ENCODE measurements at places on chromosomes 6 and 20.
A peak's percentile ranks its signal among the peaks of the same experiment; 100 is the strongest.

DNA sequence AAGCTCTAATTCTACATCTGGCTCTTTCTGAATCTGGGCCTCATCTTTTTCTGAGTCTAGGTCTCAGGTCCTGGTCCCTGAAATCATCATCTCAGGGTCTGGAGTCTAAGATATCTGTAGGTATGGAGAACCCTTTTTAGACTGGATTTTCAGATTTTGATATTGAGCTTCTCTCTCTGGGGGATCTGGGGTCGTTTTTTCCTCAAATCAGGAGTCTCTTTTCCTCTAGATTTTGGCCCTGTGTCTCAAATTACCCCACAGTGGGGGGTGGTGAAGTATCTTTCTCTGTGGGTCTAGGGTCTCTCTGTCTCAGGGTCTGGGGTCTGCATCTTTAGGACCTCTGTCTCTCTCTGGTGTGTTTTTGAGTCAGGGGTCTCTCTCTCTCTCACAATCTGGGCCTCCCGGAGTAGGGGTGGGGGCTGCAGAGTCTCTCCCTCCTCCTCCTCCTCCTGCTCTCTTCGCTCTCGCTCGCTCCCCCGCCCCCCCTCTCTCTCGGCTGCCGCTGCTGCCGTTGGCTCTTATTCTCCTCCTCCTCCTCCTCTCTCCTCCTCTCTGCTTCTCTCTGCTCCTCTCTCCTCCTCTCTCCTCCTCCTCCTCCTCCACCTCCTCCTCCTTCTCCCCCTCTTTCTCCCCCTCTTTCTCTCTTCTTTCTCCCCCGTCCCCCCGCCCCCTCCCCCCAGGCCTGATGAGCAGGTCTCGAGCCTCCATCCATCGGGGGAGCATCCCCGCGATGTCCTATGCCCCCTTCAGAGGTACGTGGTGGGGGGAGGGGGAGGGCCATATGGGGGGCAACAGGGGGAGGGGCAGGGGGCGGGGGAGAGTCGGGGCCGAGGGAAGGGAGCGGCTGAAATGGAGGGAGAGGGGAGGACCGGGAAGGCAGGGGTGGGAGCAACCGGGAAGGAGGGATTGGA lies at the start of gene SYNGAP1:
SYNGAP1 (plus strand) TSS at position 486 of the 911 bp plus-strand sequence; CDS start at position 686, 200 bp downstream.
- no peak for DNase-seq

DNA sequence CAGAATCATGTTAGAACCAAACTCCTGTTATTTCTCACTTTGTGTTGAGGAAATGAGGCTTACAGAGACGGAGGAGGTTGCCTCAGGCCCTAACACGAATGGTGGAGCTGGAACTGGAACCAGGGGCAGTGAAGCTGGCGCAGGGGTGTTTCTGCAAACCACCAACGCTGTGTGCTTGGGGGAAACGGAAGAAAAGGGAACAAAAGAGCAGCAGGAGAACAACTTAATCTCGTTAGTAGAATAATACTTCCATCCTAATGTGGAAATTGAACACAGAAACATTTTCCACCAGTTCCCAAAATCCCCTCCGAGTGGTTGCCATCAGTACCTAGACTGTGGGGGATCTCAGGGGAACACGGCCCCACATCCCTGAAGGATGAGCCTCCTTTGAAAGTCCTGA lies 103.4 kb upstream of the FRMD1 start:
- no peak for DNase-seq

GRCh38 chr20:19812056-19812455 lies 54.0 kb downstream of the RIN2 start:
- DNase-seq, result no peak

DNA sequence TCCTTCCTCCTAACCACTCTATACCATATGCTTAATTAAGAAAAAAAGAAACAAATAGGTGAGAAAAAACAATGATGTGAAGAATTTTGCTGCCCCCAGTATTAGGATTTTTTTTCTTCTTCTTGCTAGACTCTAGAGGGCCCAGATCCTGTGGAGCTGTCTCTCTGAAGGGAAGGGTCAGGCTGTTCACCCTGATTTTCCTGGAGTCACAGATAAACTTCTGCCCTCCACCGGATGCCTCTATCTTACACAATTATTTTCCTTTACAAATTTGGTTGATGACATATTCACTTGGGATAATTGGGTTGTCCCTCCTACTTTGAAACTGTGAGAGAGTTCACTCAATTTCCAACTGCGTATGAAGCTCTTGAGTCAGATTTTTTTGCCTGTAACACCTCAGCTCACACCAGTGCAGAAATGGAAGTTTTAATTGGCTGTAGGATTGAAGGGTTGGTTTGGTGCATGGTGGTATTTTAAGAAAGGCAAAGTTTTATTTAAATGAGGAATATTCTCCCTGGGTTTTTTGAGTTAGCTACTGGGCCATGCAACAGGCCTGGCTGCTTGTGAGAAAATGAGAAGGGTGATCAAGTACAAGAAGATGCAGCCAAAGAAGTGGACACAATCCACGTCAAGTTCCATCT lies 73.7 kb upstream of the ESR1 start:
- no peak for DNase-seq

GRCh38 chr6:21441386-21441785 lies 152.2 kb upstream of the SOX4 start:
- no peak for DNase-seq

GRCh38 chr6:1602049-1602713 lies 7.5 kb upstream of the FOXC1 start:
- no peak for DNase-seq

- DNase-seq, result no peak
Measured at GRCh38 chr6:39314273-39314795, at the start of gene KCNK17. KCNK17 (minus strand) TSS chr6:39314419; CDS start chr6:39314320, 99 bp downstream.

DNA sequence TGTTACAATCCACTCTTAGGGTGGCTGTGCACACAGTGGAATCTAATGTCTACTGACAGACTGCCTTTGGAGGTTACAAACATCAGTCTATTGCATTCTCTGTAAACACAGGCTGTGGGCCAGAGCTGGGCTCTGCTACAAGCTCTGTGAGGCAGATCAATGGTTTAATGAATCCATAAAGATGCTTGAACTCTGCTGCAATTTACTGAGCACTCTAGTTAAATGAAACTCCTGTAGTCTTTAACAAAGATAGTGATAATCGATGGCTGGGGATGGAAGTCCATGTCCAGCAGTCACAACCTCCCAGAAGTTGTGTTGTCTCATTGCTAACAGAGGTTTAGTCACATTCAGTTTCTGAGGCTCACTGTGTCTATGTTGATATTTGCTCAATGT lies 50.5 kb downstream of the SOBP start:
- no peak for DNase-seq

GRCh38 chr6:47083586-47084047 lies 41.5 kb upstream of the ADGRF1 start:
- DNase-seq, result peak; percentile 91

DNA sequence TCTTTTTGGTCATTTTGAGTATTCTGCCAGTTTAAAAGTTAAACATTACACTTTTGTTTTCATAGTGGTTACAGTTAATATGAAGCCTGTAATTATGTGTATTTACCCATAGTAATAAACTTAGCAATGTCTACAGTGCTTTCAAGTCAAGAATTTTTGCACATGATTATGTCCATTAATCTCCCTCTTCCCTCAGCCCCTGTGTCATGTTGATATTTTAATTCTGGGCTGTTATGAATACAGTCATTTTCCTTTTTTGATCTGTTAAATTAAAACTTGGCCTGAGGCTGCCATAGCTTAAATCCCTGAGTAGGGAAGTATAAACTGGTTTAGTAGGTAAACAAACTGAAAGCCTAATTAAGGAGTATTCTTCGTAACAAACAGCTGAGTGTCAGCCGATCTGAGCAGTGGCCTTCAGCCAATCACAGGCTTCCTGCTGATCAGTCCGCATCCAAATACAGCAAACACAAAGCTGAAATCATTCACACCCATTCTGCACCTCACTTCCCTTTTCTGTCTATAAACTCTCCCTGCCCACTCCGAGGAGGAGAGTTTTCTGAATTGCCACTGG lies 9.5 kb upstream of the SFT2D1 start:
- no peak for DNase-seq

DNA sequence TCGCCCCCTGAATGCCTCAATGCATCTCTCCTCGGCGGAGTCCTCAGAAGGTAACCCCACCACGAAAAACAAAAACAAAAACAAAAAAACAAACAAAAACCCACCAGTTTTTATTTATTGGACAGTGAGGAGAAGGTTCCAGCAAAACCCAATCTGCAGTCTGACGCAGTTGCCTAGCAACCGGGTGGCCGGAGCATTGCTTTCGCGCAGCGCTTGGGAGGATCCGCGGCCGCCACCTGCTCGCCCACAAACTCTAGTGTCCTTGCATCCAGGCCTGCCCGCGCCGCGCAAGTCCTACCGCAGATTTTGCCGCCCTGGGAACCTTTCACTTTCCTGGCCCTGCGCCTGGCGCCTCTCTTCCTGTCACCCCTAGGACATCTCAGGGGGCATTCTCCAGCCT lies 17.6 kb downstream of the TFAP2B start:
- DNase-seq, result no peak

GRCh38 chr6:16591396-16592222 lies 169.7 kb downstream of the ATXN1 start:
- no peak for DNase-seq

DNA sequence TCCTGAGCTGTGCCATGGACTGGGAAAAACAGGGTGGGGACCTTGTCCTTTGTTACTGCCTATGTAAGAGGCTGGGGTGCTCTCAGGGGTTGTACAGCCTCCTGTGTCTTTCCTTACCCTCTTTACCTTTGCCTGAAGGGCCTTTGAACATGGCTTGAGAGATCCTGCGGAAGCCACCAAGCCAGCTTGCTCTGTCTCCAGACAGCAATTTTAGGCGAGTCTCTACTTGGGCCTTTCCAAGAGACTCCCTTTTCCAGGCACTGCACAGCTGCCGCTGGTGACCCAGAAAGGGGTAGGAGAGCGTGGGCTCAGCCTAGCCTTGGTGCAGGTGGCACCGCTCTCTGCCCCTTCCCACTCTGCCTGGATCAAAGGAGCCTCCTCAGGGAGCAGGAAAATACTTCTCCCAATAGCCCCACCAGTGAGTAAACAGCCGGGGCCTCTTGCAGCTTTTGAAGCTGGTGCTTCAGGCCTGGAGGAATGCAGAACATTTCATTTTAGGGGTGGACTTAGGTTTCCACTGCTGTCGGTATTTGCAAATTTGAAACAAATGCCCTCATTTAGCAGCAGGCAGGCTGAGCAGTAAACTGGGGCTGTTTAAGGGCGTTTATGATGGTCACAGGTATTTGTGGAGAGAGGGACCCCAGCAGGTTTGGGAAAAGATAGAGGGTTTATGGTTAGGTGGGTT lies 13.9 kb downstream of the PTK7 start:
- DNase-seq, result no peak

- no peak for DNase-seq
Measured at GRCh38 chr20:46592580-46593362, 42.3 kb upstream of the OCSTAMP start.

DNA sequence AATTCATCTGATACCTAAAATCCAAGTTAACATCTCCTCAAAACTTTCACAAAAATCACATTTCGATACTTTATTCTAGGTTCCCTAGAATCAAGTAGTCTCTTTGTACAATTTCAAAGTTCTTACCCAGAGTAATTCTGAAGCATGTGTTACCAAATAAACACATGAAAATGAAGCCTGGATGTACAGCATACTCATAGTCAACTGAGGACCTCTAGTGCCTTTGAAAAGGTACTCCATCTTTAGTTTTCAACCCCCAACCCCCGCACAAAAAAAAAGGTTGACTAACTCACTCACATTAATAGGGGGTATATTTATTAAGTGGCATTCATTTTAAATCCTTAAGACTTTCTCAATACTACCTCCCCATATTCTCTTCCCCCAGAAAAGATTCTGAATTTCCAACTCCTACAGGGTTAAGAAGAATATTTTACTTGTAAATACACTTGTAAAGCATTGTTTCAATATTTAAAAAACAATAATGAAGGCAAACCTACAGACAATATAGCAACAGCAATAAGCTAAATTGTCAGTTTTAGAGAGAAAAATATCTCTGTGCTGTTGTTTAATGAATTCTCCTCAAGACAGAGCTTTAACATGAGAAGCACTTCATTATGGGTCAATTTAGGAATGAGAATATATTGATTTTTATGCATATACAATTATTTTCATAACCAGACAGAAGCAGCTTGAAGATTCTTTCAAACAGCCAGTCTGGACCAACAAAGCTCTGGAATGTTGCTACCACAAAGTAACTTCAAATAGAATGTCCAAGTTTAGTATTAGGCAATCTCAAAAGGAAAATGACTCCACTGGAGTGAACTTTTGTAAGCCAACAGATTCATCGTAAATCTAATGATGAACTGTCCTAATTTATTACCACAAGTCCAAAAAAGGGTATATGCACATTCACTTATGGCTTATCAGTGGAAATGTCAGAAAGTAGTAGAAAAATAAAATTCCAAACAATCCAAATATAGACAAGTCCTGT lies 3.3 kb downstream of the PLN start:
- no peak for DNase-seq

GRCh38 chr20:50271176-50271575 lies 80.5 kb downstream of the CEBPB start:
- no peak for DNase-seq

DNA sequence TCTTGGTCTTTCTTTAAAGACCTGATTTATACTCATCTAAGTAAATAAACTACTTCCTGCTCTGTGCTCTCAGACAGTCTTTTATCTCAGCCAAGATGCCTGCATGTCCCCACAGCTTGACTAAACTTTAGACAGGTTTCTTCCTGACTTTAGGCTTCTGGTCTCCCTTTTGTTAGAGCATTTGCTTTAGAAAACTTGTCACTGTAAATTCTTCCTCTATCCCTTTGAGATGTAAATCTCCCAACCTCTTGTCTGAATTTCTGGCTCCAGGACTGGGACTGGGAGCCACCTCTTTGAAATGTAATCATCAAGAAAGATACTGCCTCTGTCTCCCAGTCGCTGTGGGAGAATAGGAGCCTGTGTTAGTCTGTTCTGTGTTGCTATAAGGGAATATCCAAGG lies 739.9 kb downstream of the C6orf118 start:
- DNase-seq, result no peak

GRCh38 chr6:135920689-135921088 lies 69.2 kb downstream of the PDE7B start:
- no peak for DNase-seq

GRCh38 chr20:12570371-12570770 lies 438.4 kb upstream of the SPTLC3 start:
- no peak for DNase-seq

DNA sequence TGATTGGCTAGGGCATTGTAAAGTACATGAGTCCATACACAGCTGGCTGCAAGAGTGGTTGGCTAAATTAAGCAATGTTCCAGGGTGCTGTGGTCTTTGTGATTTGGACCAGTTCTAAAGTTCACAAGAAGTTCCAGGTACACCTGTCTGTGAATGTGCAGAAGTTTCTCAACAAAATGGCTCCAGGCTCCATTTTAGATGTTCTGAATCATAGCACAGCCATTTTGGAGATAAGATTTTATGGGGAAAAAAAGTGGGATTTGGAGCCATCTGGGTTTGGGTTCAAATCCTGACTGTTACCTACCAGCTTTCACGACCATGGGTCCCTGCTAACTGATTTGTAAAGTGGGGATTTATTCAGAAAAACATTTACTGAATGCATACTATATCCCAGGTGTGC lies 82.1 kb downstream of the GRM1 start:
- no peak for DNase-seq

DNA sequence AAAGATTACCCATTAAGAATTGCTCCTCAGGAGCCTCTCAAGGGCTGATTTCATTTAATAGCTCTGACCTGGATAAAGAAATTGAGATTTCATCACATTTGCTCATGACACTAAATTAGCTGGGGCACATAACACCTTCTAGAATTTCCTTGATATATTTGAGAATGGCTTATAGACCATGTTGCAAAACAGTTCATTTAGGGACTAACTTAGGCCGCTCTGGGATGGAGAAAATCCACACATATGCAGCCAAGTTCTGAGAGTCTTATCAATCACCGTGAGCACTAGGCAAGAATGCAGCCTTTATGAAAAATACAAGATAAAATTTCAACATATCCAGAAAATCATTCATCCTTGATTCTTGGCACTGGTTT lies 91.0 kb upstream of the MCHR2 start:
- no peak for DNase-seq

- no peak for DNase-seq
Measured at GRCh38 chr20:49808753-49809152, 3.9 kb upstream of the SLC9A8 start.
